Anterior cingulate cortex (tissue), 58 donors: ENCODE measurements at places on chromosomes 12 and 14.

DNA sequence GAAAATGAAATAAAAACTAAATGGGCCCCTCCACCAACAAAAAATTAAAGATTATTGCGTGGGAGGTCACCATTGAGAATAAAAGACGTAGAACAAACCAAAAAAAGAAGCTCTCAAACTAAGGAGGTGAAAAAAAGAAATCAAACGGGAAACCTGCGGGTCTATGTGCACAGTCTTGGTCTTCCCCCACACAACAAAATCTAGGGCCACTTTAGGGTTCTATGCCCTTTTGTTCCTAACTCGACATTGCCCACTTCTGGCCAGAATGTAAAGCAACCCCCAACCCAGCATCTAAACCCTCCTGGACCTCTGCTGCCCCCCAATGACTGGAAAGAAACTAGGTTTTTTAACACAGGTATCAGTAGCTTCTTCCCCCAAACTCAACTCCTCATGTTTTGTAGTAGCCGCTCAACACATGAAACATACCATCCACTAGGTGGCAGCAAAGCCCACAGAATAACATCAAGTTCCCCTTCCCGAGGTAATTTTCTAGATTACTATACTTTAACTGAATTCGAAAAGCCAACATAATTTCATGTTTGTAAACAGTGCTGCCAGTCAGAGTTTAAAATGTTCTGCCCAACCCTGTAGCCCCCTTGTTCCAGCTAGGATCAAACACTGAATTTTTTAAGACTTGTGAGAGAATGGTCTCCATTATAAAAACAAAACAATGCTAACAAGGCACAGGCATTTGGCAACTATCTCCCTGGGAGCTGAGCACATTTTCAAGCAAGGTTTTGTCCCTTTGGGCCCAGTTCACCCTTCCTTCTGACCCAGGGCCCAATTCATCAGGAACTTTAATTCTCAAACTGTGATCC, 18.7 kb downstream of the DAD1 start:
- DNase-seq: peak; percentile 26

GRCh38 chr12:111687255-111687654, 1.4 kb downstream of the ACAD10 start:
- no peak for DNase-seq

DNA sequence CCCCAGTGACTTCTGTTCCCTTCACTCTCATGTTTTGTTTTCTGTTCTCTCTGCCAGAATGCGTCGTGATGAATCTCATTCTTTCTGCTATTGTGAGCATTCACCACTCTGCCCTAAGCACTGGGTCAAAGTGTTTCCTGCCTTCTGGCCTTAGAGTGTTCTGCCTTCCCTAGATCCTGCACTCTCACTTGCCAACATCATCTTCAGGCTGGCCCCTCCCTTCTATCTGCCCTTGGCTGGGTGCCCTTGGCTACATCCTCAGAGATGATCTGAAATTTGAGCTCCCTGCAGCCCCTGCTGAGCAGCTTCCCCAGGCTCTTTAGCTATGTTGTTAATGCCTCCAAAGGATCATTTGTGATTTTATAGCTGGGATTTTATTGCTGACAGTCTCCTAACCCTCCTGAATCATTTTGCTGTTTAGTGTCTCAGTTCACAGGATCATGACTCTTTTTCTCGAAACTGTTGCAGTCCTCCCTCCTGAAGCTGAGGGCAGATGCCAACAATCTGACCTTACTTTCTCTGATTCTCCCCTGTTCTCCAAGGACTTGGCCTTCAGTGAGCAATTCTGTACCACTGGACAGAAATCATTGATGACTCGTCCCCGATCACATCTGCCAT, 4.5 kb downstream of the DHRS2 start:
- DNase-seq: no peak

GRCh38 chr14:31993521-31993951, 83.6 kb upstream of the ARHGAP5 start:
- DNase-seq: no peak

GRCh38 chr14:33851931-33852330, 98.9 kb downstream of the EGLN3 start:
- DNase-seq: no peak

- DNase-seq: no peak
Observed at GRCh38 chr12:130126023-130126432, 36.2 kb upstream of the FZD10 start.

- no peak for DNase-seq
Observed at GRCh38 chr14:25756876-25757275, 706.9 kb upstream of the STXBP6 start.

- no peak for DNase-seq
Observed at GRCh38 chr12:50518090-50518489, 13.3 kb downstream of the DIP2B start.

- DNase-seq: no peak
Observed at GRCh38 chr14:48430805-48431204, 755.4 kb upstream of the MDGA2 start.

- no peak for DNase-seq
Observed at GRCh38 chr12:30219047-30219446, 435.3 kb upstream of the TMTC1 start.

GRCh38 chr12:19186722-19187661, 57.5 kb downstream of the PLEKHA5 start:
- DNase-seq: no peak

DNA sequence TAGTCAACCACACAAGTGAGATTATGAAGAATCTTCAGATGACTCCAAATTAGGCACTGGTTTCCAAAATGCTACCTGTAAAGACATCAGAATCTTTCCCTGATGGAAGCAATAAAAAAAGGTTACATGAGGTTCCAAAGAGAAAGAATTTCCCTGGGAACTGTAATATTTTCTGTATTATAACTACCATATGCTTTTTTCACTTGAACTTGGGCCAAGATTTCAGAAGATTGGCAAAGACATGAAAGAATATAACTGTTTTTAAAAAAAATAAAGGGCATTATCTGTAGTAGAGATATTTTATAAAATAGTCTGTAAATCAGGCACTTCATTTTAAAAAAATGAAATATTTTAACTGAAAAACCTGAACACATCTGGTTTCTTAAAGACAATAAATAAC, 12.9 kb downstream of the HECTD1 start:
- no peak for DNase-seq

DNA sequence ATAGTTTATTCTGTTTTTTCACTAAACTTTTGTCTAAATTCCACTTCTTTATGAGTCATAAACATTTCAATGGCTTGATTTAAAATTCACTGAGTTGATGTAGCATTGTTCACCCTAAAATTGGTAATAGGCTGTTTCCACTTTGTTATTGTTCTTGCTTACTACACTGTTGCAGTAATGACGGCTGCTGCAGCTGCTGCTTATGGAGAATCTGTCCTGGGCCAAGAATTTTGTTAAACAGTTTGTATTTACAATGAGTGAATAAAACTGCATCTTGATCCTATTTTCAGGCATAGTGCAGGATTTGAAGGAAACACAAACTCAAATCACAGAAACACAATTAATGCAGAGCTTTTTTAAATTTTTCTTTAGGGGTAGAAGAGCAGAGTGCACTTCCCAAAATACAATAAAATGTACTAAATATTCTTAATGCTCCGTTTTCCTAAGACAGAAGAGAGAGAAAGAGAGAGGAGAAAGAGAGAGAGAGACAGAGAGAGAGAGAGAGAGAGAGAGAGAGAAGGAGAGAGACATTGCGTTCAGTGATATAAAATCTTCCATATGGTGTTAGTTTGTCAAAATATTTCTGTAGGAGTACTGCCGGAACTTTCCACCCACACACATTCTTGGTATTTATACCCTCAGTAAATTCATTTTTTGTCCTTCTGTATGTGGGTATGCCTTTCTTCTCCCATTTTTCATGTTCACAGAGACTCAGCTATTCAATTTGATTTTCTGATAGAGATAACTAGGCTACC, 266.4 kb downstream of the LRFN5 start:
- no peak for DNase-seq

DNA sequence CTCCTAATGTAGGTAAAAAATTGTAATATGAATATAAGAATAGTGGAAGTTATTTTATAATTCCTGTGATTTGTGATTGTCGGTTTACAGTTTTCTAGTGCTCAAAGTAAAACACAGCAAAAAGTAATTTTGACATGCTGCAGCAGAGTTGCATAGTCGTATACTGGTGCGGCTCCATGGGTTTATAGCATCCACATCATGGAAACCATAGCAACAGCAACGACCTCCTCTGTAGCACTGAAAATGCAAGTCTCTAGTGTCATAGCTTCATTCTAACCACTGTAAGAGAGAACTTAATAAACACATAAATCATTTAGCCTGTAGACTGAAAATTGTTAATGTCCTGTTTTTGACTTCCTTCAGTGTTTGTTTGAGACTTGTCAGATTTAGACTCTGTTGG, 574.3 kb downstream of the KCNH5 start:
- no peak for DNase-seq

DNA sequence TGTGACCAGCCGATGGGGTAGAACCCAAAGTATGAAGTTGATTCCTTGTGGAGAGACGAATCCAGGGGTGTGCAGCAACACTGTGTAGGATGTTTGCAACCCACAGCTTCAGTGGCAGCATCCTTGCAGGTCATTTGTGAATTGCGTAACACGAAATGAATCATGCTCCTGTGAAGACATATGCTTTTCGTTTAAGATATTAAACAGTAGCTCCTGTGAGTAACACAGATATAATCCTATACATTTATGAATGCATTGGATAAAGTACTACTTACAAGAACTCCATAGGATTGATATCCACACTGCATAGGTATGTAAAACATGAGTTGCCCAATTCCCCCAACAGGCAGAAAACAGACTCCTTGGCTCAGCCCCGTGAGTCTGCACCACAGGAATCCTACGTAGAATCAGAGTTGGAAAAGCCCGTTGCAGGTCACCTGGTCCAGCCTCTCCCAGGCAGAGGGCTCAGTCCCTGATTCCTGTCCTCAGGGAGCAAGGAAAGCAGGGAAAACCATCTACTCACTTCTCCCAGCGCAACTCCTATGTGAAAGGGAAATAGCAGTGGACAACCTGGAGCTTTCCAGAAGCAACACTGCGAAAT, 75.8 kb downstream of the GPATCH2L start:
- no peak for DNase-seq

- no peak for DNase-seq
Observed at GRCh38 chr12:69994724-69995173, 169.7 kb downstream of the MYRFL start.

DNA sequence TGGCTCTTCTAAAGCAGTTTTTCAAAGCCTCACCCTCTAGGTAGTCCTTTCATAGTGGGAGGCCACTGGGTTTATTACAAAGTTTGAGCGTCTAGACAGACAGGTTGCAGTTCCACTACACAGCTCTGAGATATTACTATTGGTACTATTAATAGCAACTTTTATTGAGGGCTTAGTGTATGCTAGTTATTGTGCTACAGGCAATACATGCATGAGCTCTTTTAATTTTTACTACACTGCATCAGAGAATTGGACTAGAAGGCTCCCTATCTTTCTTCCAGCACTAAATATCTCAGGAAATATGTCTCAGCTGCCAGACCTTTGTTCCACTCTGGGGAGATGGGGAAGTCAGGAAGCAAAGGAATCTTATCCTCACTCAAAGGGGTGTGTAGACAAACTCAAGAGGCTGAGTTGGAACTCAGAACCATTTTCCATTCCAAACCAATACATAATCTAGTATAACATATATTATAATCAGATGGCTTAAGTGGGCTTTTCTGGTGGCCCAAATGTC, 161.8 kb upstream of the SLC38A2 start:
- DNase-seq: no peak

DNA sequence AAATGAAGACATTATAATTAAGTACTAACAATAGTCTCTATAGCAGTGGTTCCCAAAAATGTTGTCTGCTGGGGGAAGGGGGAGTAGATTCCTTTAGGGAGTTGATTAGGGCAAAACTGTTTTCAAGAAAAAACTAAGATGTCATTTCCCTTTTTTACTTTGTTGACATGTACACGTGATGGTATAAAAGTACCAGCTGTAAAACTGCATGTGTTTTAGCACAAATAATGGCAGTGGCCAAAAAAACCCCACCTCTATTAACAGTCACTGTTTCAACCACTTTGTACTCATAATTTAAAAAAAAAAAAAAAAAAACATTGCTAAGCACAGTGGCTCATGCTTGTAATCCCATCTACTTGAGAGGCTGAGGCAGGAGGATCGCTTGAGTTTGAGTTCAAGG, 61.7 kb downstream of the PPP1R12A start:
- no peak for DNase-seq

DNA sequence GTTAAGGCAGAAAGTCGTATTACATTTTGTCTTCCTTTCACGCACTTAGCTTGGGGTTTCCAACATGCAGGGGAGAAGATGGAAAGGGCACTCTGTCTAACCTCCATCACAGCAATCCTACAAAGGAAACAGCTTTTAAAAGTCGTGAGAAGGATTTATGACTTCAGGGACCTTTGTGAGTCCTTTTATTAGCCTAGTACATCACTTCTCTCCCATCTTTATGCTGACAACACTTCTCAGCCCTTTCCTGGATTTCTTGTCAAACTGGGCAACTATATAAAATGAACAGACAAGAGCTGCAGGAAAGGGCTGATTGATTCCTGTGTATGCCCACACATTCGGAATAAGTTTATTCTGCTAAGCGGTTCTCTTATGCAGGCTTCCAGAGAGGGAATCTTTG, 159.0 kb downstream of the DERA start:
- no peak for DNase-seq

DNA sequence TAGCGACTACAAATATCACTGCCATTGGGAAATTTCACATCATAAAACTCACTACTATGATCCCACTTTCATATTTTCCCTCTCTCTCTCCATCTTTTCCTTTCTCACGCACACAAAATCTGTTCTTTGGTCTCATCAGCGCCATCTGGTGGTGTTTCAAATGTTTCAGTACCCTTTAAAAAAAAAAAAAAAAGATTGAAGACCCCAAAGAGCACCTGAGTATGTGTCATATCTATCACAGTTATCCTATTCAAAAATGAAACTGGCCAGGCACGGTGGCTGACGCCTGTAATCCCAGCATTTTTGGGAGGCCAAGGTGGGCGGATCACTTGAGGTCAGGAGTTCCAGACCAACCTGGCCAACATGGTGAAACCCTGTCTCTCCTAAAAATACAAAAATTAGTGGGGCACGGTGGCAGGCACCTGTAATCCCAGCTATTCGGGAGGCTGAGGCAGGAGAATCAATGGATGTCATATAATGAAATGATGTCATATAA, 72.4 kb downstream of the TTC9 start:
- DNase-seq: peak; percentile 1

GRCh38 chr14:104107101-104107581, 21.6 kb downstream of the ASPG start:
- no peak for DNase-seq

DNA sequence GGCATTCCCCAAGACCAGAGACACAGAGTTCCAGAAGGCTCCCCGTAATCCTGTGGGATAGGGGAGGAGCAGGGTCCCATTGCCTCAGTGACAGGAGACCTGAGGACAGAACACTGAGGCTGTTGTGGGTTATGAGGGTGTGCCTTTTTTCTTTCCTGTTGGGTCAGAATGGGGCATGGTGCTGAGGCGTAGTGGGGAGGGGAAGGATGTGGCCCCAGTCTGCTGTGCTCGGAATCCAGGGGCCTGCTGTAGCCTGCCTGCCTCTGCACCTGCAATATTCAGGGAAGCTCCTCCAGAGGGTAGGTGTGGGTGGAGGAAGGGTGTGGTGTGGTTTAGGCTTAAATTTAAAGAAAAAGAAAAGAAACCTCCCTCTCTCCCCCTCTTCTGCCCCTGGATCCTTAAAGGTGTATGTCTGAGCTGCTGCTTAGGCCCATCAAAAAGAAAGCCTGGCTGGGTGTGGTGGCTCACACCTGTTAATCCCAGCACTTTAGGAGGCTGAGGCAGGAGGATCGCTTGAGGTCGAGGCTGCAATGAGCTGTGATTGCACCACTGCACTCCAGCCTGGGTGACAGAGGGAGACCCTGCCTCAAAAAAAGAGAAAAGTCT, 18.7 kb downstream of the PLEKHG3 start:
- no peak for DNase-seq

- no peak for DNase-seq
Observed at GRCh38 chr12:104577581-104577981, 120.8 kb downstream of the CHST11 start.

- DNase-seq: no peak
Observed at GRCh38 chr12:66409195-66409871, 107.0 kb downstream of the HELB start.
